Fibroblast of the conjunctiva (primary cell): ENCODE measurements at places on chromosomes 5 and 9.

- DNase-seq = no peak
These were observed 92.2 kb downstream of the KLF4 start for GRCh38 chr9:107397076-107398044.

- DNase-seq = no peak
These were observed 587.7 kb upstream of the CDH6 start for GRCh38 chr5:30605693-30606268.

GRCh38 chr9:103296189-103296588 is 301.1 kb downstream of the CYLC2 start:
- no peak for DNase-seq

DNA sequence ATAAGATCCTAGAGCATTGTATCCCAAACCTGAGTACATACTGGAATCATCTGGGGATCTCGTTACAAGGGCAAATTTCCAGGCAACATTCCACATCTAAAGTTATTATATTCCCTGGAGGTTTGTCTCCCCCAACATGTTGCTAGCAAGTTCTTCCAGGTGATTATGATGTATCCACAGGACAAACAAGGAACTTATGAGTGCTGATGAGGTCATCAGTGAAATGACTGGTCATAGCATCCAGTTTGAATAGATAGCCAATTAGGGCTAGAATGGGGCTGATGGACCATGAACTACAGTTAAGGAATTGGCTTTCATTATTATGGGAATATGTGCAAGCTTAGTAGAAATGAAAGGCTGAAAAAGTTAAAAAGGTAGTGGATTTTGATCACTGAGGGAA is 115.2 kb downstream of the CWC27 start:
- no peak for DNase-seq

DNA sequence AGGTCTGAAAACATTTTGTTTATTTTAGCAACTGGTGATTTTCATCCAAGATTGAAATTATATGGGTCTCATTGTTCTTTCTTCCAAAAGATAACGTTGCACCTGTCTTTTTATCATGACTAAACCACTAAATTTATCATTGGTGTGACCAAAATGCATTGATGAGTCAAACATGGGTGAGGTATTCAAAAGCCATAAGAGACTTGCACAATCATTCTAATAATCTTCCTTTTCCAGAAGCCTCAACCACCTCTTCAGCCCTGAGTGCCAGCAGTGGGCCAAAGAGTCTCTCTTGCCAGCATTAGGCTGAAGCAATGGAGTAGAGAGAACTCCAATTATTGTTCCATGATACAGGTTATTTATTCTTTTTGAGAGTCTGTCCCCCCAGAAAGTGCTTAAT is 198.9 kb downstream of the LURAP1L start:
- DNase-seq = no peak

- no peak for DNase-seq
These were observed 5.4 kb upstream of the FOXB2 start for GRCh38 chr9:77013932-77014596.

DNA sequence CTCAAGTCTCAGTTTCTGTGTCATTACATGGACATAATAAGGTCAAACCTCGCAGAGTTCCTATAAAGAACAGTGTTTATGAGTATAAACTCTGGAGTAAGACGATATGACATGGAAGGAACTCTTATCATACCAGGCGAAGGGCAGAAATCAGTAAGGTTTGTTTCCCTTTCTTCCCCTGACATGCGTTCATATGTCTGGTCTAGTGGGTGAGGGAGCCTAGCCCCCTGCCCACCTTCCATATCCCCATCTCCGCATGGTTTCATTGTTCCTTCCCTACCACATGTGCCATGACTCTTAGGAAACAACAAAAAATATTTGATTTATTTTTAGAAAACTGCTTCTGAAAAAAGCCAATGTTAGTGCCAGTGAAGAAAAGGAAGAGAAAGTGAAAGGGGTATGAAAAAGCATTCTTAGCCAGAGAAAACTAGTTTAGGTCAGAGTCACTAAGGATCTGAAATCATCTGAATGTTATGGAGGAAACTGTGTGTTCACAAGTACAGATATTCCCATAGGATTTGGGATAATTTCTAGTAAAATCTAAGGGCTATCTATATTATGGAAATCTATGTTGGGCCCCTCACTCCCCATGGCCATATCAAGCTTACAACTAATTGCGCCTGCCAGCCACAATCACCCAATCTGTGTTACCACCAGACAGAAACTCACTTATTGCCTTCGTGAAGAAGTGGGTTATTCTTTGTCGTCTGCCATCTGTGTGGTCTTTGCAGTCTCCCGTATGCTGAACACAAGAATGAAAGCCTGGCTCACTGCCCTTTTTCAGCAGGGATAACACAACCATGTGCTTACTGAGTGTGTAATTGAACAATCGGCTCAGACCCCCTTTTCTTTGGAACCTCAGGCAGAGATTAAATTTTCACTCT is 19.9 kb upstream of the HMHB1 start:
- no peak for DNase-seq

DNA sequence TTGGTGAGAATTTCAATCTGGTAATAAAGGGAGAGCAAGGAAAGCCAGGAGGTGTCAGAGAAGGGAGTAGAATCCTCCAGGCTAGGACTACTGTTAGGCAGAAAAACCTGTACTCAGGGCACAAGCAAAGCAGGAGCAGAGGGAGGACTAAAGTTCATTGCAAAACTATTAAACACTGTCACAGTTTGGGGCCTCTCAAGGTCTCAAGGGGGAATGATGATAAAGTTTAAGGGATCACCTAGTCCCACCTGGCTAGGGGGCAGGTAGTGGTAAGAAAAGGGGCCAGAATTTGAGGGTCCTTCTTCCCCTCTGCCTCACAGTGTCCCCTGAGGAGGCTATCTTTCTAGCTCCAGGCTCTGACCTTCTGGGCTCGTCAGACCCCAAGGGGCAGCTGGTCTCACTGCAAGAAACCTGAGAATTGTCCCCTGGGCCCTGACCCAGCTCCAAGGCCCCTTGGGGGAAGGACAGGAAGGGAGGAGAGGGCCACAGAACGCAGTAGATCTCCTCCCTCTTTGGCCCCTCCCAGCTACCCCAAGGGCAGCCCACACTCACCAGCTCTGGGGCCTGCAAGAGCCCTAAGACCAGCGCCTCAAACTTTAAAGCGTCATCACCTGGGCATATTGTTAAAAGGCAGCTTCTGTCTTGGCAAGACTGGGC is 974 bp downstream of the CCDC69 start:
- DNase-seq = no peak
